ENCODE measurements at places on chromosomes 16 and 17.

GRCh38 chr17:82076785-82077591, 11.4 kb upstream of the DUS1L start:
- no peak for DNase-seq

- no peak for DNase-seq
These were observed 158.2 kb upstream of the MAF start for GRCh38 chr16:79758615-79759346.

DNA sequence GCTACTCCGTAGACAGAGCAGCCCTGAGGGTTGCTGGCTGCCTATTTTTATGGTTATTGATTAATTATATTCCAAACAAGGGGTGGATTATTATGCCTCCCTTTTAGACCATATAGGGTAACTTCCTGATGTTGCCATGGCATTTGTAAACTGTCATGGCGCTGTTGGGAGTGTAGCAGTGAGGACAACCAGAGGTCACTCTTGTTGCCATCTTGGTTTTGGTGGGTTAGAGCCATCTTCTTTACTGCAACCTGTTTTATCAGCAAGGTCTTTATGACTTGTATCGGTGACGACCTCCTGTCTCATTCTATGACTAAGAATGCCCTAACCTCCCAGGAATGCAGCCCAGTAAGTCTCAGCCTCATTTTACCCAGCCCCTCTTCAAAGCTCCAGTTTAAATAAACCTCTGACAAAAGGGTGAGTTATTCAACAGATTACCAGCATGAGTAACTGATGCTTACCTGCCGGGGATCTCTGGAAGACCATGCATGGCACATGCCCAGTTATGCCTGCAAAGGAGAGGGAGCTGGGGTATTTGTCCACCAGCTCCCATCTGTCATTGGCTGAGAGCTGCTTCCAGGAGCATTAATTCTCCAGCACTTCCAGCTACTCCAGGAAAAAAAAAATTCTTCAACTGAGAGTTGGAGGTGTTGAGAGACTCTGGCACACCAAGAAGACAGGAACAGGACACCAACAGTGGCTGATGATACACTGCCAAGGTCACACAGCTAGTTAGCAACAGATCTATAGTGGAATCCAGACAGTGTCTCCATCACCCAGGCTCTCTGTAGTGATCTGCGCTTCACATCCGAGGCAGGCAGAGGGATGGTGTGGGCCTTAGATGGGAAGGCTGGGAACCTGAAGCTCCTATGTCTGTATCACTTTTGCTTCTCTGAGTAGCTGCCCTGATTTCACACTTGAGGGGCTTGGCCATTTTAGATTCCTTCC, 36.6 kb upstream of the IL21R start:
- DNase-seq: no peak

- DNase-seq: no peak
These were observed 9.7 kb upstream of the BAHCC1 start for GRCh38 chr17:81385320-81386111.

Data from stimulated activated CD8-positive, alpha-beta memory T cell treated with anti-CD3 and anti-CD28 coated beads, Interleukin-15, amount 100 ng/mL, for 48 hours (primary cell).